ENCODE measurements at places on chromosomes 7 and 10. TPM values are rescaled to one million over a fixed set of nuclear protein-coding genes. Genes with fewer than 3 reads are reported as not detected.

Gene NHLRC2
- total RNA-seq: 15.1 TPM

Gene TAX1BP1
- total RNA-seq: 24.5 TPM

Gene PTPRZ1
- 4.7 TPM for total RNA-seq

Gene OR6B1
- total RNA-seq: not detected

Gene MBLAC1
- total RNA-seq: 1.0 TPM

Gene TMEM176A
- 11.0 TPM for total RNA-seq

Gene GPR141
- total RNA-seq: 1.0 TPM

Gene TRPV5
- not detected for total RNA-seq

Gene ITGB8
- 12.5 TPM for total RNA-seq

Gene AASS
- 32.4 TPM for total RNA-seq

Gene ELFN1
- total RNA-seq: 1.6 TPM

Measured in skeletal muscle tissue (tissue), 5 donors.